NCI-H524 treated with DMSO at 0.1 percent for 48 hours (cell line): ENCODE measurements at places on chromosomes 6 and 20.

- DNase-seq: no peak
Measured at GRCh38 chr6:168247443-168248147, 72.0 kb downstream of the DACT2 start.

DNA sequence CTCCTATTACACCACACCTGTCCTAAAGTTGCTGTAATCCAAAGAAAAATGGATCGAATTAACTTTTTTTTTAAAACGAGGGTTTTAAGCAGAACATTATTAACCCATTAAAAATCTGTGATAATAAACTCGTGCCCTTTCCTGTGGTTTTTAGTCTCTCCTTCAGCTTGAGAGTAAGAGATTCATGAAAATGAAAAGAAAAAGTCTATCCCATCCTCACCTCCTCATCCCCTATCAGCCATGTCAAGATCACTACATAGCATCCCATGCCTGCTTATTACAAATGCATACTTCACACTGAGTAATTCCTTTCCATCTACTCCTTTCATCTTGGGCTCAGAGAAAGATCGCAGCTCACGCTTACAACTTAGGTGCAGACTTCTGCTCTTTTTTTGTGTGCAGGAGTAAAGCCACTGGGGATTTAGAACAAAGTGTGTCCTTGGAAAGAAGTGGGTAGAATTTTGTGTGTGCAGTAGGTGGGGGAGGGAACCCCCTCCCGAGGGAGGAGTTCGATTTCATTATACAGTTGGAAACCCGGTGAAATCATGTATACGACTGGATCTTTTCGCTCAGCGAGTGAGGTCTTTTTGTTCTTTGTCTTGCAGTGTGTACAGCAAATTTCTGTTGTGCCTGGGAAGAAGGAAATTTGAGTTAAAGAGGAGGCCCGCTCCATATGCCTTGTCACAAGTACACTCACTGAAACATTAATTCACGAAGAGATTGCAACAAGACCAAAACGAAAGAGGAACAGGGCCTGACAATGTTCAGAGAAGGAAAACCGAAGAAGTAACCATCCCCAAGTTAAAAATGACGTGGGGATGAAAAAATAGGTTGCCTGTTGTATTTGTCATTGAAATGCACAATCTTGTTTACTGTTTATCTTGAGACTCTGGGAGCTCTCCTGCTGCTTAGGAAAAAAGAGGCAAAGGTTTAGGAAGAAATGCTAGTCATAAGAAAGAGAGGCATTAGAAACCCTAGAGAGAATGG is 146.5 kb upstream of the ZNF217 start:
- DNase-seq: no peak

DNA sequence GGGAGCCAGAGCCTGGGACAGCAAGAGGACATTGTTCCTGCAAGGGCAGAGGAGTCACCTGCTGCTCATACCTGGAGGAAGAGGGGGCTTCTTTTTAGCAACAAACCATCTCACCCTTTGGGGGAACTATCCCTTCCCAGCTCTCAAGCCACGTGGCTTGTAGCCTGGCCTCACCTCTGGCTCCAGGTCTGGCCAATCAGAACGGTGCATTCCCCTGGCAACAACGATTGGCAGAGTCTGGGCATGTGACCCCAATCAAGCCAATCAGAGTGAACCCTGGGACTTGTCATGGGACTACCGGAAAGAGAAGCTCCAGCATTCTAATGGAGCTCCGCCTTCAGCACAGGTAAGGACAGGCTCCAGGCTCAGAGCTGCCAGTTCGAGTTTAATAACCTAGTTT is 33.6 kb downstream of the KCNB1 start:
- no peak for DNase-seq

- DNase-seq: no peak
Measured at GRCh38 chr6:122886481-122886880, 97.4 kb downstream of the SMPDL3A start.

DNA sequence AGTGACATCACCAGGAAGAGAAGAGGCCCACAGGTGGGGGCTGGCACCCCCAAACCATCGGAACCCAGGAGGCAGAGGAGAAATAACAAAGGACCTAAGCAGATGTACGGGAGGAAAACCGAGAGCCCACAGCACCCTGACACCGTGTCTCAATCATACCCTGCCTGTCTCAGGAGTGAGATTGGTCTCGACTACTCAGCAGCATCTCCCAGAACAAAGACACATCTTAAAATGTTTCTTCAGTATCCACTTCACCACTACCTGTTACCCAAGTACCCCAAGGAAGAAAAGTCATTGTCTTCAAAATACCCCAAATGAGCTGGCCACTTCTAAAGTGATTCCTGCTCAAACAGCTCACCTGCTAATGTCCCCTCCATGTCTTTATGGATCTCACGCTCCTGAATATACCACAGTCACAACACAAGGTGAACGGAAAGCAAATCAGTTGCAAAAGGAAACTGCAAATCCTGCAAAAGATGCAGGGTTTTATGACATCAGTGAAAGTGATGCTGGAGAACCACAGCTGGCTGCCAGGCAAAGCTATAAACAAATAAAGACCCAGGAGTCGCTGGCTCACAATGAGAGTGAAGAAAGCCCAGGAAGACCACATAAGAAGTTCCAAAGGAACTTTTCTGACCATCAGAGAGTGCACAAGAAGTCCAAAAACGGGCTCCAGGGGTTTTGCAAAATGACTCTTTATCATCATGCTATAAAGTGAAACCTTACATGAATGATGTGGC is 44.1 kb downstream of the PREX1 start:
- DNase-seq: no peak

DNA sequence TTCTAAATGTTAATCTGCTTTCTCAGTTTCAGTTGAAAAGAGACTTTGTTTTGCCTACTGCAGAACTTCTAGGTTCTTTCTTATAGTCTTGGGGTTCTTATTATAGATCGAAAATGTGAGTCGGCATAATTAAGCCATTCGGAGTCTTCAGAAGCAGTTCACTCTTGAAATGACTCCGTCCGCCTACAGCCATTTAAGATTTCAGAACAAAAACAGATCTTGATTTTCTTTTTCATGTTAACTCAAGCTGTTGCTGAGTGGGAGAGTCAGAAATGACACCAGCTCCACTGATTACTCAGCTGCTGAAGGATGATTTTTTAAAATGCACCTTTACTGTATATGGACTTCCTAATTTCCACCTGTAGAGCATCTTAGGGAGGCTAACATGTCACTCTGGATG is 15.9 kb downstream of the PRDM1 start:
- DNase-seq: no peak

DNA sequence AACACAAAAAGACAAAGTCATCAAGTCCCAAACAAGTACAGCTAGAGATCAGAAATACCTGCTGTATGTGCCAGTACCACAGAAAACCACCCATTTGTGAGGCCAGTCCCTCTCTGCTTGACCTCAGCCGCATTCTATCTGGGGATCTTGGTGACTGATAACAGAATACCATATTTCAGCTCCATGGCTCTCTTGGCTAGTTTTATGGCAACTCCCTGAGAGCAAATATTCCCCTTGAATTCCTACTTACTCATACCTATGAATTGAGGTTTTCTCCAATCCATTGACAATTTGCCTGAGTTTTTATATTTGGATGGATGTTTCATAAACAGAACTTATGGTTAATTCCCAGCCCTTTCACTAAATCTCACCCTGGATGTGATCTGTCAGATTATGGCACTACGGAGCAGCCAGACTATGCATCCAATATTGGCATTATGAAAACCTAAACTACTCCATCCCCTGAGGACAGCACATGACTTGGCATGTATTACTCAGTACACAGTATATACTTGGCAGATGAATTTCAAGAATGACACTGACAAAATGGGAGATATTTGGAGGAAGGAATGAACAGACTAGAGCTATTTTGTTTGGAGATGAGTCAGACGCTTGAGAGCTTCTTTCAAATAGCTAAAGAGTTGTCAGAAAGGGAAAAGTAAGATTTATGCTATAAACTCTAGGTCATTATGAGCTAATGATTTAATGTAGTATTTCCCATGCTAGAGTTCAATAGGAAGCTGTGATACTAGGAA is 95.7 kb downstream of the PRDM1 start:
- no peak for DNase-seq

- DNase-seq: no peak
Measured at GRCh38 chr6:32991972-32992371, 17.4 kb downstream of the HLA-DOA start.

DNA sequence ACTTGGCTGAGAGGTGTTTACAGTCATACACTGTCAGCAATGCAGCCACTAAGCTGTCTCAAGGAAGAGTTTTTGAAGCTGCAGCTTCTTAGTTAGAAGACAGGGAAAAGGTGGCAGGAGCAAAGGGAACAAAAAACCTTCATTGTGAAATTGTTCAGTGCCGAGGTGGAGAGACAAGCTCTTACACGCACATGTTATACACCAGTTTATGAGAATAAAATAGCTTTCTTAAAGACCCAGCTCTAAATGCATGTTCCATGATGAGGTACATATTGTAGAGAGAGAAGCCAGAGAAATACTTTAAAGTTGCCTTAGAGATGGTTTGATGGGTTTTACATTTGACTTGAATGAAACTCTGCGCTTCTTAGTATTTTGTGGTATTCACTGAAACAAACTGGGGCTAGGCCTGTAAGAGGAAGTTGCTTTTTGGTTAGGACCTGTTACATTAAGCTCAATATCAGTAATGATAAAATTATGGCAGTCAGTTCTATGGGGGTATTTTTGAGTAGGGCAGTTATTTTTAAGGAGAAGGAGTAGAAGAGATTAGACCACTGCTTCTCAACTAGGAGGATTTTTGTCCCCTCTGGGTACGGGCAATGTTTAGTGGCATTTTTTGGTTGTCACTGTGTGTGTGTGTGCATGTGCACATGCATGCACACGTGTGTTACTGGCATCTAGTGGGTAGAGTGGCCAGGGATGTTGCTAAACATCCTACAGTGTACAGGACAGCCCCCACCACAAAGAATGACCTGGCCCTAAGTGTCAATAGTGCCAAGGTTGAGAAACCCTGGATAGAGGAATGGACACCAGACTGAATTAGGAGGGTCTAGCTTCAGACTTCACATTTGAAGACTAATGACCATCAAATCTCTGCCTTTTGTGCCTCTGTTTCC is 9.8 kb downstream of the NEDD9 start:
- DNase-seq: no peak

DNA sequence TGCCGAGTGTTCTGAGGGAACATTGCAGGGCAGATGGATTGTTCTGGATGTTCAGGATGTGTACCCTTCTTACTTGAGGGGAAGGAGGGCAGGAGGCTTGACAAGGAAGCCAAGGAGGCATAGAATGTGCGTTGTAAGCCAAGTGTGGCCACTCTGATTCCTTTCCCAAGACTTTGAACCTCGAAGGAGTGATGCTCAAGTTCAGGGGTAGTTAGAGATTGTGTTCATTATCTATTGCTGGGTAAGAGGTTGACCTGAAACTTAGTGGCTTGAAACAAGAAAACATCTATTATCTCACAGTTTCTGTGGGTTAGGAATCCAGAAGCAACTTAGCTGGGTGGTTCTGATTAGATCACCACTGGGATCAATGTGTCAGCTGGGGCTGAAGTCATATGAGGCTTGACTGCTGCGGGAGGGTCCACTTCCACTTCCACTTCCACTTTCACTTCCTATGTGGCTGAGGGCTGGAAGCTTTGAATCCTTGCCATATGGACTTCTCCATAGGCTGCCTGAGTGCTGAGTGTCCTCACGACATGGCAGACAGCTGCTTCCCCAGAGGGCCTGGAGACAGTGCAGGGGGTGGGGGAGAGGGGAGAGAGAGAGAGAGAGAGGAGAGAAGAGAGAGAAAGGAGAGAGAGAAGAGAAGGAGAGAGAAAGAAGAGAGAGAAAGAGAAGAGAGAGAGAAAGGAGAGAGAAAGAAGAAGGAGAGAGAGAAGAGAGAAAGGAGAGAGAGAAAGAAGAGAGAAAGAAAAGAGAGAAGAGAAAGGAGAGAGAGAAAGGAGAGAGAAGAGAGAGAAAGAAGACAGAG is 6.9 kb upstream of the CD40 start:
- no peak for DNase-seq

DNA sequence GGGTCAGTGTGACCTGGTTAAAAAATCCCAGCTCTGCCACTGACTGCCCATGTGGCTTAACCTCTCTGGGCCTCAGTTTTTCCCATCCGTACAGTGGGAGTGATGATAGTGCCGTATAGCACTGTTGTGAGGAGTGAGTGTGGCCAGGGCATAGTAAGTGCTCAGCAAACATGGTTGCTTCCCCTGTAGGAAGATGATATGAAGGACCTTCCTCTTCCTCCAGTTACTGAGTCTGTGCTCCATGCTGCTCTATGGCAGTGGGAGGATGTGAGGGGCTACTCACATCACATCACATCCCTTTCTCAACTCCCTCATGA is 13.1 kb downstream of the C6orf132 start:
- DNase-seq: no peak

GRCh38 chr6:79564636-79565035 is 27.4 kb upstream of the LCA5 start:
- DNase-seq: no peak

DNA sequence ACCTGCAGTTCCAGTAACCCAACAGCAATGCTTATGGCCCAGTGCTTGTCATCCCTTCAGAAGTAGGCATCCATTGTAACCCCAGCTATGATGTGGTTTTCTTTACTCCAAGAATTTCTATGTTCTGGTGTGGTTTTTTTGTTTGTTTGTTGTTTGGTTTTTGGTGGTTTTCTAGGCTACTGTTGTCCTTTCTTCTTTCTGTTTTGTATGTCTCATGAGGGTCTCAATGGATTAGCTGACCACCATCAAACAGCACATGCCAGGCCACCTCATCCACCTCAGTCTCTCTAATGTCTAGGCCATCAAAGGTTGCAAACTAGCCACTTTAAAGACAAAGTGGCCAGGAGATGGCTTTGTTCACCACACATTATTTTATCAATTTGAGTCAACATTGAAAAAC is 59.4 kb upstream of the TMEM30A start:
- no peak for DNase-seq
